Smooth muscle cell of the pulmonary artery (primary cell): ENCODE measurements at places on chromosomes 6 and 20. TPM values are rescaled to one million over a fixed set of nuclear protein-coding genes. Genes with fewer than 3 reads are reported as not detected.

VARS2 gene
- 14.9 and 17.8 TPM in 2 replicates for total RNA-seq

CCR6 gene
- total RNA-seq: not detected in 2 replicates

RUNX2 gene
- total RNA-seq: 2.5 and 3.1 TPM in 2 replicates

PHACTR3 gene
- total RNA-seq: not detected in 2 replicates

HRH3 gene
- total RNA-seq: not detected in 2 replicates

LPA gene
- not detected in 2 replicates for total RNA-seq

PTK6 gene
- 0.07 and 0.10 TPM in 2 replicates for total RNA-seq
